ENCODE measurements at places on chromosomes 2 and 18.

GRCh38 chr2:36820942-36821605, 124.6 kb downstream of the VIT start:
- no peak for DNase-seq

GRCh38 chr18:22778996-22779395, 154.1 kb upstream of the RBBP8 start:
- no peak for DNase-seq

- no peak for DNase-seq
These were observed 119.9 kb upstream of the SERTAD2 start for GRCh38 chr2:64773461-64774118.

- DNase-seq = no peak
These were observed 184.1 kb upstream of the ARL4C start for GRCh38 chr2:234680688-234681619.

GRCh38 chr18:39340418-39340817, 1774.8 kb upstream of the CELF4 start:
- DNase-seq = no peak

DNA sequence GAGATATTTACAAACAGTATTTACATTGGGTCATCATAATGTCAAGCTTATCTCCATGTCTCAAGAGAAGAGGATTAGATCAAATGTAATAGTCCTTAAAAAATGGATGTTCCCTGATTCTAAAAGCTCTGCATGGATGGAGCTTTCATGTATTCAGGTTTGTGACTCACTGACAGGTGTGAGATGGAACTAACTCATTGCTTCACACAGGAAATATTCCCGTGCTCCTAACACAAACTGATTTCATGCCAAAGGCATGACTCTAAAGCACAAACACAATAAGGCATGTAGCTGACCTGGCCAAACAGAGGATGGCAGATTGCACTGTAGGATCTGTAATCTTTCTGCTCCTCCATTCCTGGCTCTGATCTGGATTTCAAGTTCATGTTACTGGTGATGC, 110.0 kb downstream of the ALK start:
- DNase-seq = no peak

DNA sequence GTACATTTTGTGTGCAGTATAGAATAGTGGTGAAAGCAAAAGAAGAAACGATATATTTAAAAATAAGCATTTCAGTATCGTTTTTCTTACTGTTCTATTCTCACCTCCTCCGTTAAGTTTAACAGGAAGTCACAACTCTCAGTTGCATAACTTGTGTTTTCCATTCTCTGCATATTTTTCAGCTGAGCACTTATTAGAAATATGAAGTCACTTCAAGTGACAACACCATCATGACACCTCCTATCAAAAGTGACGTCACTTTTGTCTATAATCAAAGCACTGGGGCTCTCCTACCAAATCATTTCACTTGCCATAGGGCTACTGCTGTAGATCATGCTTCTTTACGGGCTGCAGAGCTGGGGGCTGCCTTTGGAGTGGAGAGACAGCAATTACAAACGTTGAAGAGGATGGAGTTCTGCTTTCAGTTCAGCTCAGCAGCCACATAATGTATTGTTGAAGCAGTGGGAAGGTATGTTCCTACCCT, 36.3 kb downstream of the STAT4 start:
- no peak for DNase-seq

DNA sequence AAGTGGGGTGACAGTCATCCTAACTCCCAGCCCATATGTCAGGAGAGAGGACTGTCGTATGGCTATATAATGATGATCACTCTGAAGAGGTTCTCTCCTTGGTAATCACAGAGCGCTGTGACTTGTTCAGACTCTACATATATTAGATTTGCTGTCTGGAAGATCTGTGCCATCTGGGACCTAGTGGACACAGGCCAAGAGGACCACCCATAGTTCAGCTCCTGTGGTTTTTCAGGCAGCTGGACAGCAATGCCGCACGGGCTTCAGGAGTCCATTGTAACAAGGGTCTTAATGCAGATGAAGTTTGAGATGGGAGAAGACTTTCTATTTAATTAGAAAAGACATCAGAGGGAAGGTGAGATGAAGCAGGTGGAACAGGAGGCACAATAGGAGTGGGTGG, 40.1 kb upstream of the EPHA4 start:
- DNase-seq = no peak

DNA sequence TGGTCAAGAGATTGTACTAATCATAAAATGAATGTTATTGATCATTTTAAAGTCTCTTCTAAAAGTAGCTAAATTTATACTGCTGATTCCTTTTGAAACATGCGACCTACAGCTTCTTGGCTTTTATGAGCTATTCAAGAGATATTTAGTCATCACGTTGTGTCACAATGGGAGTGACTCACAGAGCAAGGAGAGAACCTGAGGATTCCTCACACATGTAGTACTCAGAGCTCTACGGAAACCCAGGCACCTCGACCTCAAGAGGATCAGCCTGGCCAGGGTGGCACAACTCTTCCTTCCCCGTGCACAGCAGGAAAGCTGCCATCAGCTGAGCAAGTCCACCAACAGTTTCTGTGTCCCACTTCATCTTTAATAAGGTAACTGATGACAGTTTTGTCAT, at the start of gene DHRS9:
TSS of gene DHRS9 (plus strand) at position 223 of the 400 bp plus-strand sequence. CDS start 12,019 bp downstream, outside the sequence.
- DNase-seq = peak; percentile 9

GRCh38 chr2:155218945-155219344, 520.5 kb downstream of the KCNJ3 start:
- no peak for DNase-seq

DNA sequence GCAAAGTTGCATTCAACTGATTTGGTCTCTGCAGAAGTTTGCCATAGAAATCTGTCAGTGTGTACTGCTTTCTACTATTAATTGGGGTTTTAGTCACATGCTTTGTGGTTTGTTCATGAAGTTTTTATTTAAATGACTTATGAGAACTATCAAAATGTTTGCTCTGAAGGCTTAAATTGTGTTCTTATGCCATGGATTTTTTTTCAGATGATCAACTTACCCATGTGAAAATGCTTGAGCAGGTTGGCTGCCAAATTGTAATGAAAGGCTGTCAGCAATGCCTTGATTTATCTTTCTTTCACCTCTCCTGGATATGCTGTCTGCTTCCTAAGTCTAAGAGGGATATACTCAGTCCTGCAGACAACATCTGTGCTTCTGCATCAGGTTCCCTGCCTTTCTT, 50.7 kb downstream of the FMNL2 start:
- DNase-seq = no peak

GRCh38 chr2:118006861-118007260, 7.0 kb downstream of the CCDC93 start:
- DNase-seq = no peak

DNA sequence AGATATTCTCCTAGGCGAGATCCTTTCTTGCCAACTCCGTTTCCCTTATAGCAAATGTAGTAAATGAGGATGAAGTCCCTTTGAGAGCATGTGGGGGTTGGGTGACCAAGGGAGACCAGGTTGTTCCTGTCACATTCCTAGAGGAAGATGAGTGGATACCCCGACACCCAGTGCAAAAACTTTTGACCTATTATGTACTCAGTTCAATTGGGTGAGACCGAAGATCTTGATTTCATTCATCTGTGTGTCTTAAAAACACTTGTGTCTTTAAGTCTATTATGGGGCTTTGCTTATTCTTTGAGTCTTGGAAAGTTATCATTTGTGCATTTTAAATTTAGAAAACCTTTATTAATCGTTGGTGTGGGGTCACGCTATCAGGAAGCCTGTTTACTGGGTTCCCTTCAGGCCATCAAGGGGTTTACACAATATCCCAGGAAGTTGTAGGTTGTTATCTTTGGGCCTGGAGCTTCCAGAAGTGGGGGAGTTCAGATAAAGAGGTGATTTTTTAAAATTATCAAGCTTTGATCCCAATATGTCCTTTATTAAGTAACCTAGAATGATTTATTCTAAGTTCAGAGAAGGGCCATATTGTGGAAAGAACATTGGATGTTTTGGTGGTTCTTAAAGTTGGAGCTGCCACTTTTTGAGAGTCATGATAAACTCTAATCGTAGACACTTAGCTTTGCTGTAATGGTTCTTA, 2.8 kb downstream of the RHOB start:
- no peak for DNase-seq

DNA sequence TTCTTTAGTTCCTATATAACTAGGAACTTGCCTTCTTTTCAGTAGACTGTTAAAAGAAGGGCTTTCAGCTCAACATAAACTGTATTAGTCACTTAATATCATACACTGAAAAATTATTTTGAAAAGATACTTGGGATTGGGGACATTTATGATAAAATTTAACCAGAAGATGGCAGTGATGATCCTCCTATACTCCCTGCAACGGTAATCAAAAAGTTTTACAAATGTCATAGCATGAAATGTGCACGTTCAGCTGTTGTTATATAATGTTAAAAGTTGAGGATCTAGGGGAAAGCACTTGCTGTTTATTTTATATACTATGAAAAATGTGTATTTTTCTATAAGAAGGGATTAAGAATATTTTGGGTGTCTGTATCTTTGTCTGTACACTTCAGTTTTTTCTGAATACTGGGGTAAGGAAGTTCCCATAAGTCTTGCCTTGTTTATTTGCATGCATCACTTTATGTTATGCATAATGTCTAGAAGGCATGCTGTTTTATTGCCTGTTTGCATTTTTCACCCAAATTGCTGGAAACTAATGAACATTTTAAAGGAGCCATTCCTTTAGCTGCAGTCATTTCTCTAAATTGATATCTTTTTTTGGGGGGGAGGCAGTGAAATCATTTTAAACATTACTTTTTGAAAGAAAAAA, 19.0 kb downstream of the DYNC1I2 start:
- DNase-seq = no peak

DNA sequence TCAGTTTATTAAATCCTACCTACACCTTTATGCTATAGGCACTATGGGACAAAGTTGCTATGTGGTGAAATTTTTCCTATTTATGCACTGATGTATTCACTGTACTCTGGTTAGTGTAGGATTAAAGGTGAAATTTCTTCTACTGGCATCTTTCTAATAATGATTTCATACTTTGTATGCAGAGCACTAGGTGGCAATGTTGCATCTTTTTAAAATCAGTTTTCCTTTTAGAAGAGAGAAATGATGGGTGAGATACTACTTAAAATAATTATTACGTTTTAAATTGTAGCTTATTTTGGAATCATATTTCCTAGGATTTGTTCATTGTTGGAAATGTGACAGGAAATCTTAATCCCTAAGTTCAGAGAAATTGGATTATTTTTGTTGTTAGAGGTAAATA, 150.9 kb downstream of the CD8B2 start:
- DNase-seq = no peak

DNA sequence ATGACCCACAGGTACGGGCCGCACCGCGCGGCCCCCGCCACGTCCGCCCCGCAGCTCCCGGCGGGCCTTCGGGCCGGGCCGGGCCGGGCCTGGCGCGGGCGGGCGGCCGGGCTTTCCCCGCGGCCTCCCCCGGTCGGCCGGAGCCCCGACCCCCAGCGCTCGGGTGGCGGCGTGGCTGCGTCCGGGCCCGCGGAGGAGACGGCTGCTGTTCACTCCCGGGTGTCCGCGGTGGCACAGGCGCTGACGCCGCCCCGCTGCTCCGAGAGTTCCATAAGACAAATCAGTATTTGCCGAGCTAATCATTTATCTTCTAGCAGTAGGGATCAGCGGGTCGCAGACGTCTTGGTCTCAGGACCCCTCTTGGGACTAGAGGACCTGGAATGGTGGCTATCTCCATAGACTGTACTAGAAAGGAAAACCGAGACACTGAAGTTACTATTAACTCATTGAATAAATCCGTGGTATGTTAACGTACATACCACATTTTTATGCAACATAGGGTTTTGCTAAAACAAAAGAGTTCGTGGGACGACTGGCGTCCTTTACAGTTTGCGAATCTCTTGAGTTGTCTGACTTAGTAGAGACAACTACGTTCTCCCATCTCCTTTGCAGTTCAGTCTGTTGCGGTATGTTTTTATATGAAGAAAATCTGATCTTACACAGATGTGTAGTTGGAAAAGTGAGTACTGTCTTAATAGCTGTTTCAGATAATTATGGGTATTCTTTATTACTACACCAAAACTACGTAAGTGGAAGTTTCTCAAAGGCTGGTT, 500 bp downstream of the LIMS1 start:
- DNase-seq = peak; percentile 23

DNA sequence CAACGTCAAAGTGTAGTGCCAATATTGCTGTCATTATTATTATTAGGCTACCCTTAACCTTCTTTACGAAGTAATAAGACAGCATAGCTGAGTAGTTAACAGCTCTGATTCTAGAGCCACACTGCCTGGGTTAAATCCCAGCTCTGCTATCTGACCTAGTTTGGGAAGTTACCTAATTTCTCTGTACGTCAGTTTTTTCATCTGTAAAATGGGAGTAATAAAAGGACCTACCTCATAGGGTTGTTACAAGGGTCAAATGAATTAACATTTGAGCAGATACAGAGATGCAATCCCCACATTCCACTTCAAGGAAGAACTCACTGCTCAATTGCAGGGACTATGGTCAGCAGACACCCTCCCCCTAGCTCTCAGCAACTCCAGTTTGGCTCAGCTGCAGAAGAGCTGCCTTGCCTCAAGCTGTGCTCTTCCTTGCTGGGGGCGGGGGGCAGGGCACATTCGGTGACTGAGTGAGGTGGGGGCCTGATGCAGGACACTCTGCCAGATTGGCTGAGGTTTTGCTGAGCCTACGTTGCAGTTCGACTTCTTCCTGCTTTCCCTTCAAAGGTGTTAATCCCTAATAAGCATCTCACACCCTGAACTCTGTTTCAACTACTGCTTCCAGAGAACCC, 11.0 kb upstream of the LGALSL start:
- DNase-seq = no peak

DNA sequence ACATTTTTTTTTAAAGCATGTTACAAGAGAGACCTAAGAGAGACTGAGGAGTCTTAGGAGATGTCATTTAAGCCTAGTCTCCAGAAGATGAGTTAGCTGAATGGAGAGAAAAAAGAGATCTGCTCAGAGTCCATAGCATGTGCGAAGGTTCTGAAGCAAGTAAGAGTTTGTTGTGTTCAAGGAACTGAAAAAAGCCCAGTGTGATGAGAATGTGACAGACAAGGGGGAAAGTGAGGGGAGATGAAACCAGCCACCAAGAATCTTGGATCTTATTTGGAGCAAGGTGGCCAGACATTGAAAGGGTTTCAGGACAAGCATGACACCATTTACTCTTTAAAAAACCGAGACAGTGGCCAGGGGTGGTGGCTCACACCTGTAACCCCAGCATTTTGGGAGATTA, 5.2 kb upstream of the MOB1A start:
- DNase-seq = no peak

GRCh38 chr2:25127646-25128045, 40.7 kb downstream of the POMC start:
- DNase-seq = no peak

DNA sequence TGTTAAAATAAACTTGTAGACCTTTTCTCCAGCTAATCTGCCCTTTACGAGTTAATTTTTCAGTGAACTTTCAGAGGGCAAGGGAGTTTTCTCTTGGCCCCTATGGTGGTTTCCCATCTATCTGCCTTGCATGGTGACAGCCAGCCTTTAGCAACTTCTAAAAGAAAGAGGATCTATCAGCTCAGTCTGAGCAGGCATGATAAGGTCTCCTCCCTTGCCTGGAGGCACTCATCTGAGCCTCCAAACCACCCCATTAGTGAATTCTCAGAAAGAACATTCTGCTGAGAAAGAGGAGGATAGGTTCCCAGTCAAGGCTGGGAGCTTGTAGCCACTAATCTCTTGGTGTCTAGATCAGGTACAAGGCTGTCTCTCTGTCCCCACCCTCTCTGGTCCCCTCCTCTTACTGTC, 10.7 kb upstream of the GYPC start:
- no peak for DNase-seq
